ENCODE measurements at places on chromosomes 16 and 17. TPM values are rescaled to one million over a fixed set of nuclear protein-coding genes. Genes with fewer than 3 reads are reported as not detected.

Gene RFWD3
- 5.1 TPM for polyA plus RNA-seq

Gene YBX2
- 2.0 TPM for polyA plus RNA-seq

Gene MT1A
- polyA plus RNA-seq: 8.4 TPM

Gene ITGAL
- 0.47 TPM for polyA plus RNA-seq

Gene CES4A
- 16.6 TPM for polyA plus RNA-seq

Gene MYH13
- polyA plus RNA-seq: not detected

Gene TAX1BP3
- polyA plus RNA-seq: 203 TPM

Gene LGALS9B
- polyA plus RNA-seq: not detected

Gene KRTAP4-1
- polyA plus RNA-seq: not detected

Gene P2RX5
- 13.1 TPM for polyA plus RNA-seq

Gene MMP25
- polyA plus RNA-seq: 1.3 TPM

Gene SPNS2
- 13.7 TPM for polyA plus RNA-seq

Gene KRT24
- polyA plus RNA-seq: not detected

Gene CHRNE
- 0.71 TPM for polyA plus RNA-seq

Gene KRTAP3-1
- not detected for polyA plus RNA-seq
